CD4-positive, alpha-beta T cell treated with Interleukin-17A for 4 hours (primary cell): ENCODE measurements at places on chromosomes 2 and 18.

DNA sequence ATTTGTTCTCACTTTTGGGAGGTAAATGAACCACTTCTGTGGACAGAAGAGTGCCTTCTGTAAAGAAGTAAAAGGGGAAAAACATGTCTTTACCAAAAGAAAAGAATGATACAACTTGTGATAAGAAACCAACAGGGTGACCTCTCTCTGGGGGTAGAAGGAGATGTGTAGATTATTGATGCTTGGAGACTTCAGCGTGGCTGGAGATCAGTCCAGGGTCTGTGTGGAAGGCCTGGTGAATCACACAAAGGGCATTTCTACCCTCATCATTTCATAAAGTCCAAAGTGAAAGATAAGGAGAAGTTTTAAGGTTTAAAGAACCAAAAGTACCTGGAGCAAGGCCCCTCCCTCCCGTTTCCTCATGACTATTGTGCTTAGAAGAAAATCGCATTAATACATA lies 142.5 kb downstream of the NCK2 start:
- no peak for DNase-seq

DNA sequence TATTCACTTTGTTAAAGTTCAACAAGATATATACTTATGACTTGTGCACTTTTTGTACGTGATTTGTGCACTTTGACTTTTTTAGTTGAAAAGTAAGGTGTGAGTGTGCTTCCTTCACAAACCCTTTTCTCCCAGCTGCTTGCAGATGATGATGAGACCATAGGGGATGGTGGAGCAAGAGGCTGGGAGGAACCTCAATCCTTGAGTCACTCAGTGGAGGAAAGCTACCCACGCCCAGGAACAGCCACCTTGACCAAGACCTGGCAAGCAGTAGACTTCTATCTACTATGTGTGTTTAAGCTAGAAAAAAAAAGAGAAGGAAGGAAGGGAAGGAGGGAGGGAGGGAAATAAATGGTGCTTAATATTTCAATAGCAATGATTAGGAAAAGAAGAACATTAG lies 25.2 kb upstream of the TAF1B start:
- DNase-seq = no peak

DNA sequence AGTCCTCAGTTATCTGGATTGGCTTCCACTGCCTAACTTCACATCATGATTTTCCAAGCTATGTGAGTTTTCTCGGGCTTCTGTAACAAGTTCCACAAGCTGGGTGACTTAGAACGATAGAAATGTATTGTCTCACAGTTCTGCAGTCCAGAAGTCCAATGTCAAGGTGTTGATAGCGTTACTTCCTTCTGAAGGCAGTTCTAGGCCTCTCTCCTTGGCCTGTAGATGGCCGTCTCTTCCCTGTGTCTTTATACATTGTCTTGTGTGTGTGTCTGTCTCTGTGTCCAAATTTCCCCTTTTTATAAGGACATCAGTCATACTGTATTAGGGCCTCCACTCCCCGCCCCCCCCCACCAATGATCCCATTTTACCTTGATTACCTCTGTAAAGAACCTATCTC lies 7.5 kb downstream of the LTBP1 start:
- no peak for DNase-seq

DNA sequence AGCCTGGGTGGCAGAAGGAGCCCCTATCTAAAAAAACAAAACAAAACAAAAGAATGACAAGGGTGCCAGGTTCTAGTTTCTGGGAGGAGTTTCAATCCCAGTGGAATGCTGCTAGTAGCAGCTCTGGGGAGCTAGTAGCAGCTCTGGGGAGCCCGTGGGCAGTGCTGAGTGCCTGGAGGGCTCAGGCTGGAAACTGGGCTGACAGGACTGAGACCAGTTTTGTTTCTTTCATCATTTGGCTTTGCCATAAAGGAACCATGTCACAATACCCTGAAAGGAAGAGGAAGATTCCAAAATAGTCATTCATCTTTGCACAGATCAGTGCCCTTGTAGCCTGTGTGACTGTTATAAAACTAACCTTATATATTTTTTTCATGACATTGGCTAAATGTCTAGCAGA lies 10.6 kb downstream of the MFSD6 start:
- no peak for DNase-seq

DNA sequence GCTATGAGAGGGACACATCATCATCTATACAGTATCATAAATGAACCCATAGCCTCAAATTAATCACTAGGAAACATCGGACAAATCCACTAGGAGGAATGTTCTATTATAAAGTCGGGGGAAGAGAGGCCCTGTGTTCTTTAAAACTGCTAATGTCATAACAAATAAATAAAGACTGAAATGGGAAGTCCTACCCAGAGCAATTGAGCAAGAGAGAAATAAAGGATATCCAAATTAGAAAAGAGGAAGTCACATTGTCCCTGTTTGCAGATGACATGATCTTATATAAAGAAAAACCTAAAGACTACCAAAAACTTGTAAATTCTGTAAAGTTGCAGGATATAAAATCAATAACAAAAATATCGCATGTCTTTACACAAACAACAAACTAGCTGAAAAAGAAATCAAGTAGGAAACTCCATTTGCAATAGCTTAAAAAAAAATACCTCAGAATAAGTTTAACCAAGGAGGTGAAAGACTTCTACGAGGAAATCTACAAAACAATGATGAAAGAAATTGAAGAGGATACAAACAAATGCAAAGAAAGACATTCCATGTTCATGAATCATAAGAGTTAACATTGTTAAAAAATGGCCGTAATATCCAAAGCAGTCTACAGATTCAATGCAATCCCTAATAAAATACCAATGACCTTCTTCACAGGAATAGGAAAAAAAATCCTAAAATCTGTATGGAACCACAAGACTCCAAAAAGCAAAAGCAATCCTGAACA lies 30.6 kb downstream of the RTN4 start:
- DNase-seq = no peak

DNA sequence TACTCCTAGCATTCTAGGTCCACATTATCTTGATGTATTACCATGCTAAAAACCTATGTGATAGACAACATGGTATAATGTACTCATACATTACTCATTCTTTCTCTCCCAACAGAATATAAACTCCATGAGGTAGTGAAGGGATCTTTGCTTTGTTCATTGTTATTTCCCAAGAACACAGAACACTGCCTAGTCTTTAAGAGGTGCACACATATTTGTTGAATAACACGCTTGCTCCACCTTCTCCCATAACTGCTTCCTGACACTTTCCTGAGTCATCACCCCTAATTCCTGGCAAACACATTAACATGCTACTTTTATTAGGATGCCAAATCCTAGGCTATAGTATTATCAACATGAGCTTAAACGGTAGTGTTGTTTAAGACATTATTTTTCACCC lies 41.3 kb downstream of the REV1 start:
- no peak for DNase-seq

DNA sequence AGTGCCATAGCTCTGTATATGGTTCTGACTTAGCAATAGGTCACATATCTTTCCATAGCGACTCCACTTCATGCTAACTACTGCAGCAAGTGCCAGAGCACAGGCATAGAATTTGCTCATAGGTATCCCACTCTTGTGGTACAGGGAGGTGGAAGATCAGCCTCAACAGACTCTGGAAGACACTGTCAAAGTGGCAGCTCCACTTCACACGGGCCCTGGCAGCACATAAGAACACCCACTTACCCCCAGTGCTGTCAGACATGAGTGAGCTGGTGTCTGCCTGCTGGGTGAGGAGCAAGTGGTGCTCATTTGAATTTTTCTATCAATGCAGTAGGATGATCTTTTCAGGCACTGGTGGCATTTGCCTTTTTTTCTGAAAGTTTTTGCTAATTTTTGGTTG lies 48.6 kb downstream of the BCL2L11 start:
- no peak for DNase-seq
